Effector CD4-positive, alpha-beta T cell (primary cell): ENCODE measurements at places on chromosomes 1 and 21.

DNA sequence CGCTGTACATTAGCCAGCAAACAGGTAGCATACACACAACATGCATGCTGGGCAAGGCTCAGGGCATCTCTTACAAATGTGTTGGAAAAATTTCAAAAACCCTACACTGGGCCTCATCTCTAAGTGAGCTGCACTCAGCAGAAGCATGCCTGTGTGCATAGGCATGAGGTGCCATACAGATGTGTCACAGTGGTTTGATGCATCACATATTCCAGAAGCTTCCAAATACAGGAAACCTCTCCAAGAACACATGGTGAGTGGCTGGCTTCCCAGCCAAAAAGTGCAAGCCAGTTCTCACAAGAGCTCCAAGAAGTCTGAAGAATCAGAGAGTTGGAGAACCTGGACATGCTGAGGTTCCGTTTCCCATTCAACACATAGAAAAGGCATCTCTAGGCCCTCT is 58.3 kb downstream of the CD46 start:
- no peak for DNase-seq

DNA sequence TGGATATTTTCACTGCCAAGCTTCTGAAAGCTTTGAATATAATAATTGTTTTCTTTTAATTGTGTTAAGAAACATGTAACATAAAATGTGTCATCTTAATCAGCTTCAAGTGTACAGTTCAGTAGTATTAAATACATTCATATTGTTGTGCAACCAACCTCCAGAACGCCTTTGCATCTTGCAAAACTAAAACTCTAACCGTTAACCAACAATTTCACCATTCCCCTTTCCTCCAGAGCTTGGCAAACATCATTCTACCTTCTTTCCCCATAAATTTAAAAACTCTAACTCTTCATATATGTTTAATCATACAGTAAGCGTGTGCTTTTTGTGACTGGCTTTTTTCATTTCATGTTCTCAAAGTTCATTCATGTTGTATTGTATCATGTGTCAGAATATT is 2.1 kb downstream of the MNDA start:
- no peak for DNase-seq

DNA sequence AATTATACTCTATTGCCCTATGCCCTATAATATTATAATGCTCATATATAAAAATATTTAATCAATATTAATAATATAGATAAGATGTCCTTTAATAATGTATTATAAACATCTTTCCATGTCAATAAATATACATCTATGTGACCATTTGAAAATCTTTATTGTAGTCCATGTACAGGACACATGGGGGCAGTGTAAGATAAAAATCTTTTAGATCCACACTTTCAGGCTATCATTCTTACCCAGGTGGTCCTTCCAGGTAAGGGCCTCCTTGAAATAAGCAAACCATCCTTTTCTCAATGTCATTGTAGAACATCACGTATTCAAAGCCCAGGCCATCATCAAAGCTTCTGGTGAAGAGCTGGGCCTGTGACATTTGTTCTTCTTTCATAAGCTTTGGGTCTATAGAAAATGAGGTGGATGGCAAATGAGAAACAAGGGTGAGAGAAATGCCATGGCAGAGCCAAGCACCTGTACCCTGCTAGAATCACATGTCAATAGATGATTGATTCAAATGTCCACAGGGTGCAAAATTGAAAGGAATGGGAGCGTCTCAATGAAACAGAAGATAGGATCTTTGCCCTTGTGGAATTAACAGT is 20.2 kb downstream of the THEM4 start:
- DNase-seq: no peak

DNA sequence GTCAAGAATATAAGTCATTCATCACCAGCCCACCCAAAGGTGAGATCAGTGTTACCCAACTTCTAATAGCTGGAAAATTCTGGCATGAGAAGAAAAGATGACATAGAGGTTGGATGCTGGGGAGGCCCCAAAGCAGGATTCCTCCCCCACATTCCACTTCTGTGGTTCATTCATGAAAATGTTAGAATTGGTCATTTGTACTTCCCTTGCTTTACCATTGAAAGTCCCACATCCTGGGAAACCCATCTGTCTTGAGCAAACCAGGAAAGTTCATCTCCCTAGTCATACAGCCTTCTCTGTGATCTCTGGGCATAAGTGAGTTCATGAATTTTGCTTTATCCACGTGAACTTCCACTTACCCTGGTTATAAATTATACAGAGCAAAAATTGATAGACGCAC is 66.8 kb downstream of the SERINC2 start:
- no peak for DNase-seq

DNA sequence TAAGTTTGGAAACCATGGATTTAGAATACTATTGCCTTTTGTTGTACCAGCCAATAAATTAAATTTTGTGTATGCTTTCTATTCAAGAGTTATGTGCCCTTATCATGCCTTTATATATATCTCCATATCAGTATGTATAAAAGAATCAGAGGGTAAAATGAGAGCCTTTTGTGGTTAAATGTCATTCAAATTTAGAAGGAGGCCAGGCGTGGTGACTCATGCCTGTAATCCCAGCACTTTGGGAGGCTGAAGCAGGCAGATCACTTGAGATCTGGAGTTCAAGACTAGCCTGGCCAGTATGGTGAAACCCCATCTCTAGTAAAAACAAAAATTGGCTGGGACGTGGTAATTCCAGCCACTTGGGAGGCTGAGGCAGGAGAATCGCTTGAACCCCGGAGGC is 88.9 kb downstream of the XPR1 start:
- DNase-seq: no peak

DNA sequence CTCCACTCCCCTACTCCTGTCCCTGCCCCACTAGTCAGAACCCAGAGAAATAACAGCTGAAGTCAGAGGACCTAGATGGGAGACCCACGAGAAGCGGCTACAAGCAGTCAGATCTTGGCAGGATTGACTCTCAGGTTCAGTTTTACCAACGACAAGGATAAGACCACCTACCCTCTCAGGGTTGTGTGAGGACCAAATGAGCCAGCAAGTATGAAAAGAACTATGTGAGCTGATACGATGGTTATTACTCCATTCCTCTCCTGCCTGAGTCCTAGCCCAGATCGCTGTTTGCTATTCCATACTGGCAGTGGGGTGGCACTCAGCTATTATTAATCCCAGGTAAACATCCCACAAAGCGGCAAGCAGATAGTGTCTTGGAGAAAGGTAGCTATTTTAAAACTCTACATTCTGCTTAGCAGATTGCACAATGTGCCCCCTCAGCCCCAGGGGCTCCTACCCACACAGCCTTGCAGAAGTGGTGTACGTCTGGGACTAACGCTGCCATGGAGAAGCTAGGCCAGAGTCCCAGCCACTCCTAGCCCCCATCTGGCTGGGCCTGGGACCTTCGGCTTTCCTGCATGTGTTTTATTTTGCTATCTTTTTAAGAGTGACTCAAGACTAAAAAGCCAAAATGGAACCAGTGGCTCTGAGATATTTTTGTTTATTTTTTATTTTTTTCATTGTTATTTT is 58.9 kb downstream of the CD46 start:
- no peak for DNase-seq

GRCh38 chr1:58011978-58012377 is 534.5 kb downstream of the OMA1 start:
- DNase-seq: no peak

- DNase-seq: no peak
These were observed 11.8 kb upstream of the ALG14 start for GRCh38 chr1:95084317-95085176.

- DNase-seq: no peak
These were observed 29.6 kb upstream of the CPLANE2 start for GRCh38 chr1:16266411-16267118.

DNA sequence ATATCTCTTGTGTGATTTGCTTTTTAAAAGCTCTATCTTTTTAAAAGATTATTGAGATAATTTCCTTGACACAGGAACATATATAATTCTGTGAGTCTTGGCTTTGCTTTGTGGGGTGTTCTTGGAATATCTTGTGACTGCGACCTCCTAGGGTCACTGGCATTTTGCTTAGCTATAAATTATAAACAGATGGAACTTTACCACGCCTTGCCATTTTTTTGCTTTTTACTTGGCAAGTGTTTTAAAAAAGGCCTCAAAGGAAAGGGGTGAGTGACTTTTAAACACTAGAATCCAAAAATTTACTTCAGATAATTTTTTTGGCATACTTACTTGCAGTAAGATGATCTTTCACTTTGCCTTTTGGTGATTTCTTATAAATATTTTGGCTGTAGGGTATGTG is 43.6 kb downstream of the ALG6 start:
- no peak for DNase-seq

- DNase-seq: no peak
These were observed 72.4 kb downstream of the CASZ1 start for GRCh38 chr1:10724052-10724494.

DNA sequence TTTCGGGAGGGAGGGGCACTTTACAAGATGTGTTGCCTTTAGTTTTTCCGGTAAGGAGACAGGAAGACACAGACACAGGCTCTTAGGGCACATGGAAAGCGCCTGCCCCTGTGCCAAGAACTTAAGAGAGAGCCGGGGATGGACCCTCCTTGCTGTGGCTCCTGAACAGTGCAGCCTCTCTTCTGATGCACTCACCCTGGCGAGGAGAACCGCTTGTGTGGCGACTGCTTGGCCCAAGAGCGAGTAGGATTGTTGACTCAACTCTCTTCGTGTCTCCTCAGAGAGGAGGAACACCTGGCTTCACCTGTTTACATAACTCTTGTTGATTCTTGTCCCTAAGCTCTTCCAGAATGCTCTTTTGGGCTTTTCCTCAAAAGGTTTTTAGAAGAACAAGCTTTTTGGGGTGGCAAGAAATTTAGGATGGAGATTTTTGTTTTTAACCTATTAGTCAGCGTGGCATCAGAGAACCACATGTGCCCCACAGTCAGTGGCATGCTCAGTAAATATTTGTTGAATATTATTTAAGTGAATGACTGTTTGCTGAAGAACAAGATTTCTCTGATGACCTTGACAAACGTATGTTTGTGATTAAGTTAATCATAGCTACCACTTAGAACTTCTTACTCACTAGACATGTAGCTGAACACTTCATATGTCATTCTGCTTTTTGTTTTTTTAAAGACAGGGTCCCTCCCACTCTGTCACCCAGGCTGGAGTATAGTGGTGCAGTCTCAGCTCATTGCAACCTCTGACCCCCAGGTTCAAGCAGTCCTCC is 60.6 kb downstream of the NFIA start:
- no peak for DNase-seq

DNA sequence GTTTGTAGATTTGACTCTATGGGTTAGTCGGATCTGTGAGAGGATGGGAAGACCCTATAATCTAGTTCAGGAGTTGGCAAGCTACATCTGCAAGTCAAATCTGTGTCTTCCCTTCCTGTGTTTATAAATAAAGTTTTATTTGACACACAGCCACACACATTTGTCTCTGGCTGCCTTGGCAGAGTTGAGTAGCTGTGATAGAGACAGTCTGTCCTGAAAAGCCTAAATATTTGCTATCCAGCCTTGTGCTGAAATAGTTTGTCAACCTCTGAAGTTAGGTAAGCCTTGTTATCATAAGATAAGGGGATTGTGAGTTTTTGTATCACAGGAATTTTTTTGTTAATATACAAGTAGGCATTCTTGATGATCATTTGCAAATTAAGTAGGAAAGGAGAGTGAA is 136.8 kb downstream of the NOS1AP start:
- no peak for DNase-seq

- no peak for DNase-seq
These were observed 74.0 kb upstream of the KCNE2 start for GRCh38 chr21:34289856-34290255.
